ENCODE measurements at places on chromosomes 1 and 21.

DNA sequence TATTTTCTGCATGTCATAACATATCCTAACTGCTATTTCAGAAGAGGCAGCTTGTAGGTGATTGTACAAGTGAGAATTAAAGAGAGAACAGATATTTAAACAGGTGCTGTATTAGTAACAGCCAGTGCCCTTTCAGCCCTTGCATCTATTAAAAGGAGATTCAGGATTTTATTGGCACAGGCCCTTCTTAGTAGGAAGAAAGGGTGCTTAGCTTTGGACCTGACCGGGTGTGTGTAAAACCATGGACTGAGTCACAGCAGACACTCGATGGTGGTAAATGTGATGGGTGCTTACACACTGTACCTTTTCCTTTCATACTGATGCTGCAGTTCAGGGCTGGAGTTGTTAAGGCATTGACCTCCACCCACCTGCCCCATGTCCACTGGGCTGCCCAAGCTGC lies 12.7 kb upstream of the CD101 start:
- no peak for DNase-seq

DNA sequence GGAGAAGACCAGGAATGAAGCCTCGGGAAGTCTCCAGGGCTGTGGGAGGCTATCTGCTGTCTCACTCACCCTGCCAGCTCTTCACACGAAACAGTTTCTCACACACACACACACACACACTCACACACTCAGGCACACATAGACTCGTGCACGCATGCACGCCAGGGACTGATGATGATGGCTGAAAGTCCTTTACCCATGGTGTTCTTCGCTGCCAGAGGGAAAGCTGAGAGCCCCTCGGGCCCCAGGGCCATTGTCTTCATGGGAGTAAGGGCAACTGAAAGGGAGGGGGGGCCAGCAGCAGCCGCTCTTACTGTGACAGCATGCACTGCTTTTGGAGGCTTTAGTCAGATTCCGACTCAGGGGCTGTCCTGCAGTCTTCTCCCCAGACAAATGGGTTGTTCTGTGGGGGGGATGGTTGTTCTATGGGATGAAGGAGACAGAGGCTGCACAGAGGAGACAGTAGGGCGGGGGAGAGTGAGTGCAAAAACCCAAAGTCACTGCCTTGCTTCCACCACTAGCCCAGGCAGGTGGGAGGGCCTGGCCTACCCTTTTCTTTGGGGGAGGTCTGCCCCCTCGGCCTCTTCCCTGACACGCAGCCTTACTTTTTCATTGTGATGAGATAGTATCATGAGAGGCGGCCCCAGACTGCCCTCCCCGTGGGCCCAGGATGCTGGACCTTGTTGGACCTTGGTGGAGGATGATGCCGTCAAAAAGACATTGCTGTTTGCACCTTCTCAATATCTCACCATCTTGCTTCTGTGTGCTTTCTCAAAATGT lies 29.0 kb downstream of the STUM start:
- no peak for DNase-seq

- DNase-seq: no peak
Observed at GRCh38 chr1:233424779-233425178, 97.3 kb downstream of the MAP3K21 start.

GRCh38 chr1:234730770-234731568 lies 121.0 kb upstream of the IRF2BP2 start:
- DNase-seq: peak; percentile 69

DNA sequence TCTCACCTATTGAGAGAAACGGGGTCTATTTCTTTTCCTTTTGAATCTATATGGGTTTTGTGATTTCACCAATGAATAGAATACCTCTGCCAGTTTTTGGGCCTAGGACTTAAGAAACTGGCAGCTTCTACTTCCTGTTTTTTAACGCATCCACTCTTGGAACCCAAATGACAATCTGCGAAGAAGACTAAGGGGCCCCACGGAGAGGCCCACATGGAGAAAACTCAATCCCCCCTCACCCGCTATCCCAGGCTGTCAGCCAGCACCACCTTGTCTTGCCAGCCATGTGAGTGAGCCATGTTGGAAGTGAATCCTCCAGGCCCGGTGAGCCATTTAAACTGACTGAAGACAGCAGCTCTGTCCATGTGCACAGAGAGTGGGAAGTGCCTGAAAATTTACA lies 3.6 kb upstream of the HENMT1 start:
- no peak for DNase-seq

GRCh38 chr1:214440219-214440965 lies 111.0 kb downstream of the PTPN14 start:
- DNase-seq: no peak

- DNase-seq: peak; percentile 21
Observed at GRCh38 chr1:52904927-52905698, 16.4 kb downstream of the ECHDC2 start.

DNA sequence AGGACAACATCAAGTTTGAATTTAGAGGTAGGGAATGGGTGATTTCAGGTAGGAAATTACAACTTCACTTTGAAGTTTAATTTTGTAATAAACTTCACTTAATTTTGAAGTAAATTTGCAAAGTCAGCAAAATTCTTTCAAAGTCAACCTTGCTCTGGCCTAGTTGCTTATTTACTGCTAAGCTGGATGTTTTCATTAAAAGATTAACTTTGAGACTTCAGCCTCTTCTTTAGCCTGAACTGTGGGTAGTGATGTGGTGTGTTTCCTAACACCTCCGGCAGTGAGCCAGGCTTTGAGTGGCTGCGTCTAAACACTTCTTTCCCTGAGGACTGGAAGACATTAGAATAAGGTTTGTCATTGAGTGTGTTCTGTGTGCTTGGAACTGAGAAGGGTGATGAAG lies at the start of gene HAO2:
HAO2 (plus strand) TSS at position 232 of the 400 bp plus-strand sequence. CDS start 12,301 bp downstream, outside the sequence.
- DNase-seq: no peak

- DNase-seq: no peak
Observed at GRCh38 chr21:26443867-26444266, 129.2 kb downstream of the CYYR1 start.

GRCh38 chr1:21368515-21369289 lies 71.2 kb upstream of the NBPF3 start:
- DNase-seq: peak; percentile 68

GRCh38 chr21:44425307-44425894 lies 29.9 kb upstream of the LRRC3 start:
- no peak for DNase-seq

GRCh38 chr1:185938396-185938795 lies 204.2 kb downstream of the HMCN1 start:
- DNase-seq: no peak

DNA sequence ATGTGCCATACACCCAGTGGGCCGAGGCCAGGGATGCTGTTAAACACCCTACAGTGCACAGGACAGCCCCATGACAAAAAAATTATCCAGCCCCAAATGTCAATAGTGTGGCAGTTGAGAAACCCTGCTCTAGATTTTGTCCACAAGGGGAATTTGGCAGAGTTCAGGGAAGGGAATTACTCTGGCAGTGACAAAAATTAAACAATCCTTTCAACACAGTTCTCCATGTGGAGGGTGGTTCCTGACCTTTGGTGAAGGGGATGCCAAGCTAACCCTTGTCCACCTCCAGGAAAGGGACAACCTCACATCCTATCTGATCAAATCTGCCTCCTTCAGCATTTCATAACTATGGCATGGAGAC lies 28.4 kb upstream of the CD84 start:
- no peak for DNase-seq

DNA sequence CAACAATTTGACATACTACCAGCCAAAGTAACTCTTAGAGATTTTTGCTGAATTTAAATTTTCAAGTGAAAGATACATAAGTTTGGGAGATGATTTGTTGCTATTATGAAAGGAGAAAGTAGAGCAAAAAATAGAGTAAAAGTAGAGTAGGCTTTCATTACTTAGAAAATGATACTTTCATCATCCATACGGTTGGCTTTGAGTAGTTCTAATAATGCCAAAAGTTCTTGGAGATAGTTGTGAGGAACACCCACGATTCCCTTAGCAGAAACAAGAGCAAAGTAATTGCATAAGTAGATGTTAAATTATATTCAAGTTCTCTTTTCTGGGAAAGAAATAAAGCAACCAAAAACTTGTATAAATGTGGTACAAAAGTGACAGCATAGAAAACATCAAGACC lies 95.0 kb upstream of the VAV3 start:
- DNase-seq: no peak

GRCh38 chr1:39854738-39855137 lies 28.6 kb downstream of the TRIT1 start:
- no peak for DNase-seq

DNA sequence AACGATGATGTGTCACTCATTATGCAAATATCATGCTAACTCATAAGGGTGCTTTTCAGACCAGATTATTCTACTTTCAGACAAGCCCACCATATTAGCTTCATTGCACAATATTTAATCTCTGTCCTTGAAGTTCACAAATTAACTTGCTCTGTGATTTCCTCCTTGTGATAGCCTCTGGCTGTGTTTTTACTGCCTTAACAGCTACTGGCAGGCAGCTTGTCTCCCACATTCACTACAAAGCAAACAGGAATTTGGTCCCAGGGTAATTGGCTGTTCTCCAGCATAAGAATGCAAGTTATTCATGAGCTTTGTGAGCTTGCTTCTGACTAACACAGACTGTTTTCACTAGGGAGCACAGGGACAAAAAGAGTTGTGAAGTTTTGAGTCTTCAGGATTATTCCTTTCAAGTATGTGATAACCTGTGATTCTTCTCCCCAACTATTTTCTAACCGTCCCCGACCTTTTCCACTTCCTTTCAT lies 87.9 kb upstream of the HMCN1 start:
- no peak for DNase-seq

DNA sequence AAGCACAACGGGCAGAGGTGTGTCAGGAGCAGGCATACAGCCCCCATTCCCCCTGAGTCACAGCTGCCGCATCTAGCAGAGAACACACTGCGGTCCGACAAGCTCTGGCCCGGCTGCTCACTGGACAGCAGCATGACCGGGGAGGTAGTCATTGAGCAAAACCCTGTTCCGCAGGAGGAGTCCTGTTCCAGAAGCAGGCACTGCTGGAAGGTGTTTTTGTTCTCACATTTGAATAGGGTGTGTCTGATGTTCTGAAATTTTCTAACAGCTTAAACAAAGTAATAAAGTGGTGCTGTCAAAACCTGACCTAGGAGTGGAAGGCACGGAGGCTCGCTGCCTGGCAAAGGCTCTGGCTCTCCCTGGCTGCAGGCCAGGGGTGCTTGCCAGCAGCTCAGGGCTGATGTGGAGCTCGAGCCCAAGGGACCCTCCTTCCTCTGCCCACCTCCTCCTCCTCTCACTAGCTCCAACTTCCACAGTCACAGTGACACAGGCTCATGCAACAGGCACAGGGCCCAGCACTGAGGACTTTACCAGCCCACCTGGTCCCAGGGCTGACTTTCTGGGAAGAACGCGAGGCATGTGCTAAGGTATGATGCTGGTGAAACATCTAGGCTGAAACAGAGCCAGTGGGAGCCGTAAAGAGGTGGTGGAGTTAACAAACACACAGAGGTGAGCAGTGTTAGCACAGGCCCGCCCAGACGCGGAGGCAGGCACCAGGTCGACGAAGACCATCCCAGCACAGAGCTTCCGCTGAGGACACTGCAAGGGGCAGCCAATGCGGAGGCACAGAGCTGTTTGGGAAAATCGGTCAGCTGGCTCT lies 118.6 kb upstream of the IFFO2 start:
- no peak for DNase-seq

DNA sequence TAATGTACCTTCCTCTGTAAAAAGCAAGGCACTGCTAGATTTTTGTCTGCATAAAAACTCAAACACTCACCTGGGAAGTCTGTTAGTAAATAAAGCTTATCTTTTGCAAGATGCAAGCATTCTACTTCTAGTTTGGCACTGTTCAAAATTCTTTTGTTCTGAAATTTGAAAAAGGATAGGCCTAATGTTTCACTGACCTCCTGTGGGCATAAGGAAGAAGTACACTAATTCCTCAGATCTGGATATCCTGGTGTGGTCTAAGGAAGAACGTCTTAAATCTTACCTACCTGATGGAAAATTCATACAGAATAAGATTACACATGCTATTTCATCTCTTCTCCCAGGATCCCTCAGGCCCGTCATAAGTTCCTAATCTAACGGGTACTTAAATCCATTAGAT lies 93.5 kb upstream of the CAMK1G start:
- DNase-seq: no peak

GRCh38 chr1:209655411-209656231 lies 3.4 kb upstream of the LAMB3 start:
- DNase-seq: no peak

DNA sequence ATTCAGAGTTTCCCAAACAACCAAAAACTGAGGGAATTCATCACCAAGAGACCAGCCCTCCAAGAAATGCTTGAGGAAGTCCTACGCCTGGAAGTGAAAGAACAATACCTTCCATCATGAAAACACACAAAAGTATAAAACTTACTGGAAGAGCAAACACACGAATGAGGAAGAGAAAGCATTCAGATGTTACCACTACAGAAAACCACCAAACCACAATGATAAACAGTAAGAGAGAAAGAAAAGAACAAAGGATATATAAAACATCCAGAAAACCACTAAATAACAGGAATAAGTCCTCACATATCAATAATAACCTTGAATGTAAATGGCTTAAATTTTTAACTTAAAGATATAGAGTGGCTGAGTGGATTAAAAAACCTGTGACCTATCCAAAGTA lies 58.5 kb upstream of the BCL10 start:
- DNase-seq: no peak

GRCh38 chr1:26049531-26050247 lies 3.8 kb upstream of the SLC30A2 start:
- DNase-seq: no peak

GRCh38 chr1:209875515-209875914 lies 47.7 kb downstream of the UTP25 start:
- DNase-seq: no peak

DNA sequence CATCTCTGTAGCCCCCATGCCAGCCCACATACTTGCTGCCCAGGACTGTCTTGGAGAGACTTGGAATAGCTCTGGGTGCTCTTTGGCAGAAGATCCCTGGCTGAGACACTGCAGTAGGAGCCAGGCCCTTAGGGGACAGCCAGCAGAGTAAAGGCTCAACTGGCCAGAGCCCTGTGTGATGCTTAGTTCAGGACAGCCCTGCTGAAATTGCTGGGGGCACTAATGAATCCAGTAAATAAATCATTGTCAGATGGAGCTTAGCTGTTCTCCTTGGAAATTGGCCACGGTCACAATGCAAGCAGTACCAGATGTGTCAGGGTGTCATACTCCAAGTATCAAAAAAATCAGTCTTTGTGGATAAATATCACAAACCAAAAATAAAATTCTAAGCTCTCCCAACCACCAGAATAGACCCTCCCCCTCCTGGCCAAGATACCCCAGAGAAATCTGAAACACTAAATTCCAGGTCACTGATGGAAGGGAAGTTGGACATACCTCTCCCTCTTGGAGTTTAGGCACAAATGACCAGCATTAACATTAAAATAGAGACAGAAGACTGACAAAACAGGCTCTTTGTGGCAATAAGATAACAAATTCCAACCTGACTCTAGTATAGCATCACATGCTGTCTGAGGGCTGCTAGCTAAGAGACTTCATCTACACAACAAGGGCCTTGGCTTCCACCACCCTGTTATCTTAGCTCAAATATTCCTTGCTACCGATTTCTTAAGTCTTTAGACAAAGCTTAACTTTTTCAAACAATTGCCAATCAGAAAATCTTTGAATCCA lies 83.2 kb upstream of the DNAH14 start:
- no peak for DNase-seq

All from stimulated activated CD4-positive, alpha-beta T cell treated with anti-CD3 and anti-CD28 coated beads, Interleukin-4, amount 100 ng/mL, for 24 hours (primary cell).